ENCODE measurements at places on chromosomes 3 and 15.

GRCh38 chr15:60589728-60590127, 110.8 kb upstream of the ICE2 start:
- DNase-seq: no peak

- no peak for DNase-seq
These were observed 52.6 kb downstream of the MECOM start for GRCh38 chr3:169610888-169611291.

GRCh38 chr15:85178308-85178707, 196.7 kb downstream of the PDE8A start:
- DNase-seq: no peak

GRCh38 chr15:62334536-62334935, 169.5 kb upstream of the C2CD4B start:
- DNase-seq: no peak

GRCh38 chr15:70034596-70034995, 63.1 kb downstream of the TLE3 start:
- DNase-seq: no peak

DNA sequence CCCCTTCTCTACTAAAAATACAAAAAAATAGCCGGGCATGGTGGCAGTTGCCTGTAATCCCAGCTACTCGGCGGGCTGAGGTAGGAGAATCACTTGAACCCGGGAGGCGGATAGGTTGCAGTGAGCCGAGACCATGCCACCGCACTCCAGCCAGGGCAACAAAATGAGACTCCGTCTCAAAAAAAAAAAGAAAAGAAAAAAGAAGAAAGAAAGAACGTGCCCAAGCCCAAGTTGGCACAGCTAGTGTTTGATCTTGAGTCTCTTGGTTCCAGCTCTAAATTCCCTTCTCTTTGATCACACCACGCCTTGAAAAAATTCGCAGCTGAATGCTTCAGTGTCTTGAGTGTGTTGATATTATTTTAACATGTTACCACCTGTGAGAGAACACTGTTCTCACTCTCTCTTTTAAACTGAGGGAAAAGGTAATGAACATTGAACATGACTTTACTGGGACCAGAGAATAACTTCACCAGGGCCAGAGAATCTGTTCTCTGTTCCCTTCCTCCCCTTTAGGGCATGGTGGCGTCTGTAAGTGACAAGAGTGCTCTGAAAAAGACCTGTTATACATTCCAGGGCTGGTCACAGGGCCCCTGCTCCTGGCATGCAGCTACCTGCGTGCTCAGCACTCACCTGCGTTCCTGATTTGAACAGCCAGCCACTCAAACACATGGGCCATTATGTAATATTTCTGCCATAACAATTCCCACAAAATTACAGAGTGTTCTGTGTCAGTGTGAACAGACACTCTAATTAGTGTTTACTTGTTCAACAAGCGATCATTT, 19.0 kb downstream of the SLCO3A1 start:
- DNase-seq: no peak

- DNase-seq: no peak
These were observed 27.8 kb downstream of the CFAP161 start for GRCh38 chr15:81161851-81162250.

DNA sequence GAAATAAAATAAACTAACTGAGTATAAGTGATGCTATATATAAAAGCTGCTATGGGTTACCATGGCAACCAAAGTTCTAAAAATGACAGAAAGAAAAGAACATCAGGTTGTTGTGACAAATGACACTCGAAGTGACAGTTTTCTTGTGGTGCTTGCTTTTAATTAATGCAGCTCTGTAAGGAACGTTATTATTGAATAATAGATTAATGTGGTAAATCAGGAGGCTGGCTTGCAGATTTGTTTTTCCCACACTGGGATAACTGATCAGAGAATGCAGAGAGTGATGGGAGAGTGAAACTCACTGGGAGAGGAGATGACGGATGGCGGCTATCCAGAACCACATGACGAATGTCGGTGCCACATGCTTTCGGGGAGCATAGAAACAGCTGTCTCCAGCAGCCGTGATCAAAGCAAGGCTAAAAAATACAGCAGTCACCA, 207.0 kb upstream of the ATP10A start:
- DNase-seq: no peak

DNA sequence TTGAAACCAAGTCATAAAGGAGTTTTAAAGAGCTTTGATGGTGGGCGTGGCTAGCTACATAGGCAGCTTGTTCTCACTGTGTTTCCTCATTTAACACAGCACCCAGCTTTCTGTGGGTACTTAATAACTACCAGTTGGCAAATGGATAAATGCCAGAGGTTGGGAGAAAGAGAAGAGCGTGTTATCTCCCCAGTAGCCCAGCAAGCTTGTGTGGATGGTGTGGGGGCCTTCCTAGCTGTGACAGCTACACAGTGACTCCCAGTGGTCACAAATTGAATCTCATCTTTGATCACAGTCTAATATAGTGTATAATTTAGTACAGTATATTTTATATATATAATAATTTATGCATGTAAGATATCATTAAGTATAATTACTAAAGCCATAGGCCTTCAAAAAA, 984.1 kb downstream of the EPHA3 start:
- DNase-seq: no peak

- DNase-seq: no peak
These were observed 2.0 kb upstream of the CILP start for GRCh38 chr15:65213241-65213640.

DNA sequence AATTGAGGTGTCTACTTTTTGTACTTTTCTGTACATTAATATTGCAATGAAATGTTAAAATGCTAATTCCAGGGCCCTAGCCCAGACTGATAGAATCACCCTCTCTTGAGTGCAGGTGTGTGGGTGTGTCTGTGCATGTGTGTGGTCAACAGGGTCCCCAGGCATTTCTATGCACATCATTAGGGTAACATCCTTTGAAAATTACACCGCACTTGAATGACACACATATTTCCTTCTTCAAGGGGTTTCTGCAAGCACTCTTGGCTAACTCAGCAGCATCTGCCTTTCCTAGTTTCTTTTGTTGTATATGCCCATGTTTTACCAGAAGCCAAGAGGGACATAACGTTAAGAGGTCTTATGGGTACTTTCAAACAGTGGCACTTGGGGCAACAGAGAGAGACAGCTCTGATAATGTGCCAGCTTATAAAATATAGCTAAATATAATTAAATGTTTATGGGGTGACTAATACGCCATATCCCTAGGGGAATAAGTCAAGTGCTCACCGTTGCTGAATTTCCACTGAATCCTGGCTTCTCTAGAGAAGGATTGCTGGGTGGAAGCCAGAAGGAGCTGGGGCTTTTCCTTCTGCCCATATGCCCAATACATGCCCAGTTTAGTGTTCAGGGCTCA, 54.5 kb upstream of the LRIG1 start:
- no peak for DNase-seq

GRCh38 chr3:89452066-89452465, 344.6 kb downstream of the EPHA3 start:
- no peak for DNase-seq

DNA sequence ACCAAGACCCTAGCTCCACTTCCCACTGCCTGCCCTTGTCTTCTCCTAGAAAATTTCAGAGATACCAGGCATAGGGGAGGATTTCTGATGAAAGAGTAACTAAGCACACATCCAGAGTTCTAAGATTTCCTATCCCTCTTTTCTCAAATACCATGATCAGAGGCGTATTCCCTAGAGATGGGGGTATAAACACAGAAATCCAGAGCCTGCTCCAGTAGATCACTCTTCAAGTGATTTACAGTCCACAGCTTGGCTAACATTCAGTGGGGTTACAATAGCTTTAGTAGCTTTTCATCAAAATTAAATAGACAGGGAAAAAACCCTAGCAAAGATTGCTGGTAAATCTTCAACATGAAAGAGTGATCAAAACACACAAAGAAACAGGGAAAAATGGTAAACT, 800.7 kb upstream of the GRM7 start:
- no peak for DNase-seq
